ENCODE measurements at places on chromosomes 2 and 18.

DNA sequence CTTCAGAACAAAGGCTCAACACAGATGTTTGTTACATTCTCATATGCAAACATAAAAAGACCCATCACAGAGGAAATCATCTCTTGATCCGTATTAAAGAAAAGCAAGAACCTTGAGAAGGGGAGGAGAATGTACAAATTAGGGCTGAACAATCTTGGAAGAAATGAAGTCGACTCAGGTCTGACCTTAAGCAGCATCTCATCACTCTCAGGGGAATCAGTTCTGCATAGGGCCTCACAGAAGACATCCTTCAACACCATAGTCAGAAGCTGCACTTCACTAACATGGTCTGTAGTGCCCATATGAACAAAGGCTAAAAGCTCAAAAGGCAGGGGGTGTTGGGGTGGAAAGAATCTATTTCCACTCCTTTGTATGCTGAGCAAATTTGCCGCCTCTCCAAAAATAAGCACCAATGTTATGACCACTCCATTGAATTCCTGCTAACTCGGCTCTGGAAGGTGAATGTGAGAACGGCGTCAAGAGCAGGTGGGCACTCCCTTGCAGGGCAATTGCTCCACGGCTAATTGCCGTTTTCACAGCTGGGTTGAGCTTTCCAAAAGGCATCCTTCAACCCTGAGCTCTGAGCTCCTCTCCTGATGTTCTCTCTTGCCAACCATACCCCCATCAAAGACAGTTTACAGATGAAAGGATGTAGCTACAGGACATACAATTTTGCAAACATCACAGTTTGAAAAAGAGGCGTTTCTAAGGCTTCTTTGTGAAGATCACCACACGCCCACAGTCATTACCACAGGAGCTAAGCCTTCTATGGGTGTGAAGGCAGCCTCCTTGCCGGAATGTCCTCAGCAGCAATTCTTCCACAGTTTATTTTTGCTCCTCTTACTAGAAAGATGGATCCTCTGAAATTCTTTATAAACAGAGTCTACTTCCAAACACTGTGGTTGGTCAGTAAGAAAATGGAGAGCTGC, 10.0 kb downstream of the KLF7 start:
- no peak for DNase-seq

- DNase-seq, result no peak
Measured at GRCh38 chr2:118029025-118029424, 15.2 kb upstream of the CCDC93 start.

- no peak for DNase-seq
Measured at GRCh38 chr2:241490825-241491506, 17.4 kb downstream of the STK25 start.

GRCh38 chr2:102932501-102932900, 170.7 kb downstream of the TMEM182 start:
- no peak for DNase-seq

All from T-helper 1 cell (primary cell).